ENCODE measurements at places on chromosomes 5 and 9. TPM values are rescaled to one million over a fixed set of nuclear protein-coding genes. Genes with fewer than 3 reads are reported as not detected.

DNA sequence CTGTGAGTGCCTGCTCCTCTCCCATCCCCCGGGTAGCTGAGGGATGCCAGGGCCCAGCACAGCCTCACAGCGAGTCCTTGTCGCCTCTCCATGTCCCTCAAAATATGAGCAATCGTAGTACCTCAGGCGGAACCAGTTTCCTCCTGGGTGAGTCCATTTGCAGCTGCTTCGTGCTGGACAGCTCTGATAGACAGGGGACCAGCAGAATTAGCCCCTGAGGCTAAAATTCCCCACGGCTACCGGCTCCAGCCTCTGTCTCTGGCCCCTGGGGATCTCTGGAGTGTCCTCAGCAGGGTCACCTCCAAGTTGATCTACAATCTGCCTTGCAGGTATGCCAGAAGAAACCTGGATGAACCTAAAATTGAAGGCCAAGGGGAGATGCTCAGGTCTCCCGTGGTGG lies 115.8 kb upstream of the FBXL7 start:
- no peak for DNase-seq
- no peak overlapping the region for H3K27ac ChIP-seq
- no peak overlapping the region for H3K4me3 ChIP-seq
- H3K36me3 ChIP-seq: no peaks in the 10 kb centered on the region
- H3K4me1 ChIP-seq: no peaks in the 10 kb centered on the region

DNA sequence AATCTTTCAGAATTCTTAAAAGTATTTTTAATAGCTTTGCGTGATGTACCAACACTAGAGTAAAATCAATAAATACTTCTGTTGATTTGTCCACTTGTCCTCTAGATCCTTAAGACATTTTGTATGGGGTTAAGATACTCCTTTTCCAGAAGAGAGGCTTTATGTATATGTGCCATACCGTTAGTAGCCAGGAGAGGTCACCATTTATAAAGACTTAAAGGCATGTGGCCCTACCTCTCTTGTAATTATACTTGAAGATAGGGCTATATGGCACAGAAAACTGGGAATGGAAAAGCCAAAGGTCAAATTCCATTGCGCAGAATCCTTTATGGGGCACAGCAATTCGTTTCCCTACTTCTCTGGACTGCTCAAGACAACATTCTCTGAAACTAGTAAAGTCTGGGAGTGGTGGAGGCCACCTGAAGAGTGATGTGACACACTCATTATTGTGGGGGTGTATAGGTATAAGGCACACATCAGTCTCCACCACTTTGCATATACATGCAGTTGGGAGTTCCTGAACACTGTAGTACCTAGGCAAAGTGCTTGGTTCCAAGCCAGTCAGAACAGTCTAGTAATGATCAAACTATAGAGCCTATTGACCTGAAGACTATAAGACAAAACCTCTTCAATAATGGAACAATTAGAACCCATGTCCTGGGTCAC lies 140.1 kb upstream of the FBXL17 start:
- H3K4me3 ChIP-seq: no peak overlapping the region
- no peaks in the 10 kb centered on the region for H3K27me3 ChIP-seq
- H3K4me1 ChIP-seq: no peaks in the 10 kb centered on the region
- no peaks in the 10 kb centered on the region for H3K36me3 ChIP-seq
- no peak overlapping the region for H3K27ac ChIP-seq
- no peak for DNase-seq

AIF1L gene
- 4.2 TPM for total RNA-seq

GRCh38 chr5:122515709-122516431 lies 203.8 kb downstream of the SNCAIP start:
- no peaks in the 10 kb centered on the region for H3K27me3 ChIP-seq
- H3K27ac ChIP-seq: no peak overlapping the region
- no peaks in the 10 kb centered on the region for H3K36me3 ChIP-seq
- no peak overlapping the region for H3K4me3 ChIP-seq
- no peaks in the 10 kb centered on the region for H3K4me1 ChIP-seq

CXCL14 gene
- 19.6 TPM for total RNA-seq

RNF183 gene
- total RNA-seq: 0.16 TPM

GRCh38 chr5:122190156-122190555 lies 60.8 kb downstream of the ZNF474 start:
- H3K4me3 ChIP-seq: no peak overlapping the region
- H3K27me3 ChIP-seq: no peaks in the 10 kb centered on the region
- no peak overlapping the region for H3K27ac ChIP-seq
- no peak for DNase-seq
- no peaks in the 10 kb centered on the region for H3K4me1 ChIP-seq
- H3K36me3 ChIP-seq: no peaks in the 10 kb centered on the region

OXCT1 gene
- 4.3 TPM for total RNA-seq

GRCh38 chr5:52995914-52996313 lies 6.8 kb downstream of the ITGA2 start:
- H3K4me1 ChIP-seq: peaks cover 4% of the 10 kb centered on the region
- no peak overlapping the region for H3K4me3 ChIP-seq
- DNase-seq: no peak
- no peaks in the 10 kb centered on the region for H3K27me3 ChIP-seq

GRCh38 chr9:7293091-7293490 lies 506.5 kb downstream of the DMAC1 start:
- H3K4me1 ChIP-seq: no peaks in the 10 kb centered on the region
- H3K4me3 ChIP-seq: no peak overlapping the region
- DNase-seq: no peak
- no peaks in the 10 kb centered on the region for H3K27me3 ChIP-seq
- no peaks in the 10 kb centered on the region for H3K36me3 ChIP-seq

SLC22A4 gene
- 0.09 TPM for total RNA-seq

NCS1 gene
- total RNA-seq: 4.1 TPM

- H3K4me3 ChIP-seq: no peak overlapping the region
- H3K27ac ChIP-seq: no peak overlapping the region
- no peaks in the 10 kb centered on the region for H3K36me3 ChIP-seq
- H3K4me1 ChIP-seq: no peaks in the 10 kb centered on the region
Measured at GRCh38 chr5:91390268-91390667, 7.2 kb upstream of the ARRDC3 start.

NR5A1 gene
- total RNA-seq: not detected

GRCh38 chr9:13967011-13967410 lies 346.9 kb downstream of the NFIB start:
- DNase-seq: no peak
- no peaks in the 10 kb centered on the region for H3K27me3 ChIP-seq
- no peak overlapping the region for H3K27ac ChIP-seq
- no peaks in the 10 kb centered on the region for H3K4me1 ChIP-seq
- H3K36me3 ChIP-seq: no peaks in the 10 kb centered on the region
- H3K4me3 ChIP-seq: no peak overlapping the region

DNA sequence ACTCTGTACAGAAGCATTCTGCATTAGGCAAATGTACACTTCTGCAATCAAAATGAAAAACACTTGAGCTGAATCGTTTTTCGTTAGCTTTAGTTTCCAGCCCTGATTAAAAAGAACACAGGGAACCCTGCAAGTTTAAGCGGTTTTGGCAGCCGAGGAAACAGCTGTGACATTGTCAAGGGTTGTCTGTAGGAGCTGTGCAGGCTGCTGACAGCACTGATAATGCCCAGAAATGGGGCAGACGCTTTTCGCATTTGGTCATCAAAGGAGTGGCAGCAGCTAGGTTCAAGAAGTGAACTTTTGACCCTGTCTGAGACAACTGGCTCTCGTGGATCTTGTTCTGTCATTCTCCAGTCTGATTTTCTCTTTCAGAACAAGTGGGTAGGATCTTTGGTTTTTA lies 165.6 kb upstream of the CCDC152 start:
- H3K27me3 ChIP-seq: no peaks in the 10 kb centered on the region
- no peaks in the 10 kb centered on the region for H3K4me1 ChIP-seq
- H3K36me3 ChIP-seq: no peaks in the 10 kb centered on the region
- DNase-seq: no peak
- H3K4me3 ChIP-seq: no peak overlapping the region

PMPCA gene
- total RNA-seq: 17.1 TPM
